ENCODE measurements at places on chromosomes 2 and 18.

GRCh38 chr2:217789736-217790181 lies 213.0 kb downstream of the TNS1 start:
- no peak for DNase-seq

DNA sequence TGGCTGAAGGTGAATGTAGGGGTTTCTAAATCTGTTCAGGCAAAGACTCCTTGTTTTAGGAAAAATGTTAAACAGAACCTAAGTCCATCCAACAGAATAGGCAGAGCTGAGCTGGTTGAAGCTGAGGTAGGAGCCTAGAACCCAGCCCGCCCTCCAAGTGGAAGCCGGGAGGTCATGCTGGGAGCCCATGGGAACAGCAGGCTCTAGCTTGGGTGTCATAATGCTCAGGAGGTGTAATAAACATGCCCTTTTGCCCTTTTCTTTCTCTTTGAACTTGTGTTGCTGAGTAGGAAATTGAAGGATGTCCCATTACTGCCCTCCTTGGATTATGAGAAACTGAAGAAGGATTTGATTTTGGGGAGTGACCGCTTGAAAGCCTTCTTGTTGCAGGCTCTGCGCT lies 60.3 kb downstream of the ARMC9 start:
- no peak for DNase-seq

GRCh38 chr18:76860411-76860810 lies 38.1 kb downstream of the ZNF236 start:
- no peak for DNase-seq

- peak; percentile 89 for DNase-seq
Measured at GRCh38 chr18:8706791-8707555, 1.6 kb downstream of the MTCL1 start.

DNA sequence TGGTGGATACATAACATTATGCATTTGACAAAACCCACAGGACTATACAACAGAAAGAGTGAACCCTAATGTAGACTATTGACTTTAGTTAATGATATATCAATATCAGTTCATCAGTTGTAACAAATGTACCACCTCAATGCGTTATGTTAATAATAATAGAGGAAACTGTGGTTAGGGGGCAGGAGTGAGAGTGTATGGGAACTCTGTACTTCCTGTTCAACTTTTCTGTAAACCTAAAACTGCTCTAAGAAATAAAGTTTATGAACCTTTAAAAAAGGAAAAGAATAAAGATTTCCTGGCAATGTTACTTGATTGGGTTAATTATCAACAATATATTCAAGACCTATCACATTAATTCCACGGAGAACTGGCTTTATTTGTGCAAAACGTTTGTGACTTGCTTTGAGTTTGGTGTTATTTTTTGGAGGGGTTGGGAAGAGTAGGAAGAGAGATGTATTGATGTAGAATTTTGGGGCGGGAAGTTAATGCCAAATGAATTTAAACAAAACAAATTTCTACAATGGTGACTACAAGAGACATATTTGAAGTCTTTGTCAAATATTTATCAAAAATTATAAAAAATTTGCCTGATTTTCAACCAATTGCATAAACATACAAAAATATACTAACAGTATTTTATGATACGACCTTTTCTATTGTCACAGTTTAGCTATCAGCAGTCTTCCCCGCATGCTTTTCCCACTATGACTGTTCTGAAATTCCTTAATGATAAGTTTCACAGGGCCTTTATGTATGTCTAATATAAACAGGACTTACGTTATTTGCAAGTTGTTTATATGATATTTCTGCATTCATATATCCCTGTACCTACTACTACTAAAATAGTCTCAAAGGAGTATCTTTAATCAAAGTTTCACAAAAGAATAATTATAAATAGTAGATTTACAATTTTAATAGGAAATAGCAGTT lies 2.1 kb upstream of the RTN4 start:
- no peak for DNase-seq

DNA sequence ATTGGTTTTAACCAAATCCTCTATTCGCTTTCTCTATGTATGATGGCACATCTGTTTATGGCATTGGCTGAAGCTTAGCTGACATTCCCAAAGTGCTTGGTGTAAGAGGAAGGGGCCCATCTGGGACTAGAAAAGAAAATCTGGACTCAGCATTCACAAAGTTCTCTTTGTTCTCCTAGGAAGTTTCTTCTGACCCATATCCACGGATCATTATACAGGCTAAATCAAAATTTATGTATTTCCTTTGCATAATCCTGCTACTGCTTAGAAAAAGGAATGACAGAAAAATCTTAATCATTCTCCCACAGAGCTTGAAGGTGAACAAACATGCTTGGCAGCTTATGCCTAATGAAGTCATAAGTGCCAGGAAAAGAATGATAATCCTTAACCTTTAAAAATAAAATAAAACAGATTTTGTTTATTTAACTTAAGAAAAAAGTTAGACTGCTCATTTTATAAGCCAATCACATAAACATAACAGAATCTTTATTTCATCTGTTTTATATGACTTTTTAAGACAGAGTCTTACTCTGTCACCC lies 88.4 kb downstream of the NYAP2 start:
- DNase-seq = no peak

- DNase-seq = no peak
Measured at GRCh38 chr2:54604871-54605270, 118.6 kb upstream of the EML6 start.

- peak; percentile 67 for DNase-seq
Measured at GRCh38 chr2:227238238-227239237, 74.1 kb downstream of the COL4A3 start.

GRCh38 chr2:3461801-3462492 lies 57.4 kb downstream of the ADI1 start:
- DNase-seq = peak; percentile 77

- DNase-seq = no peak
Measured at GRCh38 chr2:198697218-198697617, 760.5 kb downstream of the SATB2 start.

- DNase-seq = no peak
Measured at GRCh38 chr2:28257182-28257581, 135.5 kb upstream of the FOSL2 start.
